ENCODE measurements at places on chromosomes 2 and 18. TPM values are rescaled to one million over a fixed set of nuclear protein-coding genes. Genes with fewer than 3 reads are reported as not detected.

DNA sequence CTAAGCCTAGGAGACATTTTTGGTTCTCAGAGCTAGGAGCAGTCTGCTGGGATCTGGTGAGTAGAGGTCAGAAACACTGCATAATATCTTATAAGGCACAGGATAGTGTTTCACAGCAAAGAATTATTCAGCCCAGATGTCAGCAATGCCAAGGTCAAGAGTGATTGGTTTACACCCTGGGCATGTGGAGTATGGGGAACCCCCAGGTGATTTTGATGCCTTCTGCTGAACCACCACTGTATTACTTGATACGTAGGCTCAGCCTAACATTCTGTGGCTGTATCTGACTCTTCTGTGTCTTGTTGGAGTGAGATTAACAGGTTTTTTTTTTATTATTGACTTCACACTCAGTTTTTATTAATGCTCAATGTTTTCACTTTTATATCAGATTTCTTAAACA lies 6.0 kb downstream of the DDX18 start:
- DNase-seq: no peak

DNA sequence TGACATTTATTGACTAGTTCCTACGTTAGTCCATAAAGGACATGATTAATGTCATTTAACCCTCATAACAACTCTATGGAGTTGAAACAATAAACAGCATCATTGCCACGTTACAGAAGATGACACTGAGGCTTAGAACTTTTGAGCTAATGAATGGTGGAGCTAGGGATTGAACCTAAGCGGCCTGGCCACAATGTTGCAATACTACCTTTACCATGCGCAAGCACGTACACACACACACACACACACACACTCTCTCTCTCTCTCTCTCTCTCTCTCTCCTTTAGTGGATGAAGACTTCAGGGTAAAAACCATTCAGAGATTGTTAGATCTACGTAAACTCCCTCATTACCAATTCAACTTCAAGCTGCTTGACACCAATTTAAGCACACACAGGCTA lies 875 bp upstream of the MAP3K19 start:
- DNase-seq: no peak

DNA sequence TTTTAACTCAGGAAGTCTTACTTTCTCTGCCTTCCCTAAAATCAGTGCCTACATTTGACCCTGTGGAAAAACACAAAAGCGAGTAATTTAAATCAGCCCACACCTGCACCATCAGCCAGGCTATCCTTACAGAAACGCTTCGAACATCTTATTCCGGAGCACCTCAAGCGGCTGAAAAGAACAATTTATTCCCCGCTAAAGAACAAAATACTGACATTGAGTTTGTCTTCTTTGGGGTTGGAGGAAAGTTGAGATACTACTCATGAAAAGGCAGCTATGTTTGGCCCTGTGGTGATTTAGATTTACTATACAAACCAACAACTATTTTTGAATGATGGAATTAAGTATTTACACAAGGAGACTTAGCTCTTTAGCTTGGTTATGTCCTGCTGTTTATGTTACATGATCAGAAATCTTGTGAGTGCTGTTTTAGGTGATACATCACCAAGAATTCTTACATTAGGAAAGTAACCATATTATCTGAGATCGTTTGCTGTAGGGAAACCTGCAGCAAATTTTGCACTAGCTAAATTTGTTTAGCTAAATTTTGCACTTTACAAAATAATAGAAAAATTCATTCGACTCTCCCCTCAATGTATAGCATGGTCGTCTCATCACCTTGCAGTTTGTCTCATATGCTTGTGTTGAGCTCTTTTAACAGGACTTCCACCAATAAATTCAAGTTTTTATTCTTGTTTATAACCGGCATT lies 158.8 kb upstream of the SIX2 start:
- no peak for DNase-seq

ACMSD gene
- not detected for total RNA-seq

HOXD3 gene
- 28.2 TPM for total RNA-seq

DTNA gene
- total RNA-seq: 55.7 TPM

NEUROD1 gene
- total RNA-seq: not detected

CD302 gene
- 25.2 TPM for total RNA-seq

REG1B gene
- not detected for total RNA-seq

KIAA2012 gene
- not detected for total RNA-seq

GRCh38 chr2:171478345-171478744 lies 43.9 kb upstream of the CYBRD1 start:
- no peak for DNase-seq

DNA sequence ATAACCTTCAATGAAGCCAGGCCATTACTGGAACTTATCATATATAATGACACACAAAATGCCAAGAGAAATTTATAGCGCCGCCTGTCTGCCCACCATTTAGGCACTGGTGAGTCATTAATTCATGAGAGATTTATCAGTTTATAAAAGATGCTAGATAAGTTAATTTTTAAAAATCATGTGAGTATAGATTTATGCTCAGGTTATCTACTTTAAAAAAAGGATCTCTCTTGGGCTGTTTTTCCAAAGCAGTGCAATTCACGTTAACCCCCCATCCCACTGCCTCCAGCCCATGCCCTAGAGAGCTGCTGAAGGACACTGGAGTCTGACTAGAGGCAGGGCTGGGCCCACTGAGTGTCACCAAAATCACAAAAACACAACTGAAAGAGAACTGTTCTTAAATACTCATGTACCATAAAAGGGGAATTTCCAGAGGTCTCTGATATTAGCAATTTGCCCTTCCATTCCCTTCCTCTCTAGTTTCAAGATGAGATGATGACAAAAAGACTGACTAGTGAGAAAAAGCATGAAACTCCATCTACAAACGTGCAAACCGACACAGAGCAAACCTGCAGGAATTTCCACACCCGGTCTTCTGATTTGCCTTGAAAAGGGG lies 160.8 kb downstream of the BCL2 start:
- no peak for DNase-seq

DNA sequence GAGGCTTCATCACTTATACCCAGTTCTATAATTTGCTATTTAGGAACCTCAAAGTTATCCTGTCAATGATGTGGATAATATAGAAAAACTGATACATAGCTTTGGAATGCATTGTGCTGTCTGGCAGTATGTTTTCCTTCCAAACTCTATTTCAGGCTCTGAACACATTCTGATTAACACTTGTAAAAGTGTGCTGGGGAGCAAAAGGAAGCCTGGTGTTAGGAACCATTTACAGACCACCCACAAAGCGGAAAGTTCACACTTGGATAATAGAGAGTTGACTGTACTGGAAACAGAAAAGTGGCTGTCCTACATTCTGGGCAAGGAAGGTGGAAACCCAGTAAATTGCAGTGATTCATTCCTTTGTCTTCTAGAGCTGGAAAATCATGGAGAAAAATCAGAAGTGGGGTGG lies 114.5 kb upstream of the ZFP36L2 start:
- no peak for DNase-seq

GNAL gene
- total RNA-seq: 19.4 TPM

RRM2 gene
- total RNA-seq: 2.2 TPM

DNA sequence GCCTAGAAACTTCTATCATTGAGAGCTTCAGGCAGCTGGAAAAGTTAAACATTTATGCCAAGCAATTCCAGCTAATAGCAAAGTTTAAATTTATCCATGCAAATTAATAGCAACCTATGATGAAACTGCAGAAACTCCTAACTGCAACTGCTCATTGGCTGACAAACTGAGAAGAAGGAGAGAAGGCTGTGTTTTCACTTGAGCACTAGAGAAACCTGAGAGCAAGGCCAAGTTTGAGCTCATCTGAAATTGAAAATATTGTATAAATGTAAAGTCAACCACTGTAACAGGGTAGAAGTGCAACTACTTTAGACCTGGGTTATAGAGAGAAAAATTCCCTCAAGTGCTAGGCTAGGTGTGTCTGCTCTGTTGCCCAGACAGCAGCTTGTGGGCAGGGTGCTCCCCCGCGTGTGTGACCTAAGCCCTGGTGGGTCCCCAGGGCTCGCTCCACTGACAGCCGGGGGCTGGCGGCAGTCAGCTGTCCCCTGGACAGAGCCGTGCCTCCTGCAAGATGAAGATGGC lies 50.2 kb downstream of the CABYR start:
- no peak for DNase-seq

- no peak for DNase-seq
Measured at GRCh38 chr2:72145289-72145657, 2.4 kb downstream of the CYP26B1 start.

DPP4 gene
- total RNA-seq: 2.1 TPM

GRCh38 chr18:9874728-9875127 lies 11.0 kb upstream of the TXNDC2 start:
- DNase-seq: no peak

DNA sequence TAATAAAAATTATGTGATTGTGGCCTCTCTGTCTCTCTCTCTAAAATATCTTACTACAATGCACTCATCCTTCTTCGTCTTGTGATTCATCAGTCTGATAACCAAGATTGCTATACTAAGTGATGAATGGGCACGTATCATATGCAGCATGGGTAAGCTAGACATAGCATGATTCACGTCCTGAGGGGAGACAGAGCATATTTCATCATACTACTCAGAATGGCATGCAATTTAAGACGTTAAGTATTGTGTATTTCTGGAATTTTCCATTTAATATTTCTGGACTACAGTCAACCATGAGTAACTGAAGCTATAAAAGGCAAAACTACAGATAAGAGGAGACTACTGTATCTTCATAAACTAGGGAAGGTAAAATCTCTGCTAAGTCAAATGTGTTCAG lies 97.0 kb upstream of the CD226 start:
- no peak for DNase-seq

DNA sequence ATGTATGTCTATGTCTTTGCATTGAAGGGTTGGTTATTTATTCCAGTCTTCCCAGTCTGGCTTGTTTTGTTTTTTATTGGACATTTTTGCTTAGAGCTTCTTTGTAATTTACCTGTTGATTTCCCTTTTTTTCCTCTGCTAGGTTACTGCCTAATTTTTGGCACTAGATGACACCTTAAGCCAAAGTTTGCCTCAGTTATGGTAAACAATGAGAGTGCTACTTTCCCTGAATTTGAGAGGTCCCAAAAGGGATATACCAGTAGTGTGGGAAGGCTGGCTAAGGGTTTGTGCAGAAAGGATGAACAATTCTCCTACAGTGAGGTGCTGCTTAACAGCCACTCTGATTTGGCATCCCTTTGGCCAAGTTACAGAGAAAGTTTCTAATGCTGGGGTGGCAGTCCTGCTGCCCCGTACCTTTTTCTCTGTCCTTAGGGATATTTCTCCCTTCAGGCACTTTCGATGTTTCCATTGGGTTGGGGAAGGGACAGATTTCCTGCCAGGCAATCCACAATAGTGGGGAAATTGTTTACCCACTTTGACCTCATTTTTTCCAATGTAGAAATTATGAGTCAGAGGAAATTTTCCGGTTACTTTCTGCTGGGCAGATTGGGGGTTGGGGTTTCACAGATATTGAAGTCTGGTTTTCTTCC lies 354.9 kb downstream of the PTPRM start:
- no peak for DNase-seq

GRCh38 chr2:148006249-148007007 lies 14.1 kb downstream of the ORC4 start:
- DNase-seq: no peak

QPCT gene
- 23.6 TPM for total RNA-seq

Data from ureter (tissue), 1 donor.